Aorta (tissue), 5 donors: ENCODE measurements at places on chromosomes 3 and 15.

- DNase-seq, result no peak
These were observed 226.8 kb downstream of the DTWD1 start for GRCh38 chr15:49847423-49848281.

- DNase-seq, result no peak
These were observed 51.0 kb upstream of the TRA2B start for GRCh38 chr3:185988816-185989175.

GRCh38 chr3:117537949-117538348 lies 828.4 kb downstream of the TUSC7 start:
- DNase-seq, result no peak

DNA sequence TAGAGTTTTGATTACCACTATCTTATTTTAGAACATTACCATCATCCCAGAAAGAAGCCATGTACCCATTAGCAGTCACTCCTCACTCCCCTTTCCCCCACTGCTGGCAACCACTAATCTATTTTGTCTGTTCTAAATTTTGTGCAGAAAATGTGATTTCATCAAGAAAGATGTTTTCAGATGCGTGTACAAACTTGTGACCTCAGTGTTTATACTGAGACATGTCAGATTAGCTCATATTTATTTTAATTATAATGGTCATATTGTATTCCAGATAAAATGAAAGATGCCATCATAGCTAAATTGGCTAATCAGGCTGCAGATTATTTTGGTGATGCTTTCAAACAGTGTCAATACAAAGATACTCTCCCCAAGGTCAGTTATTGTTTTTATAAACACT lies 27.8 kb downstream of the PDCD6IP start:
- no peak for DNase-seq

DNA sequence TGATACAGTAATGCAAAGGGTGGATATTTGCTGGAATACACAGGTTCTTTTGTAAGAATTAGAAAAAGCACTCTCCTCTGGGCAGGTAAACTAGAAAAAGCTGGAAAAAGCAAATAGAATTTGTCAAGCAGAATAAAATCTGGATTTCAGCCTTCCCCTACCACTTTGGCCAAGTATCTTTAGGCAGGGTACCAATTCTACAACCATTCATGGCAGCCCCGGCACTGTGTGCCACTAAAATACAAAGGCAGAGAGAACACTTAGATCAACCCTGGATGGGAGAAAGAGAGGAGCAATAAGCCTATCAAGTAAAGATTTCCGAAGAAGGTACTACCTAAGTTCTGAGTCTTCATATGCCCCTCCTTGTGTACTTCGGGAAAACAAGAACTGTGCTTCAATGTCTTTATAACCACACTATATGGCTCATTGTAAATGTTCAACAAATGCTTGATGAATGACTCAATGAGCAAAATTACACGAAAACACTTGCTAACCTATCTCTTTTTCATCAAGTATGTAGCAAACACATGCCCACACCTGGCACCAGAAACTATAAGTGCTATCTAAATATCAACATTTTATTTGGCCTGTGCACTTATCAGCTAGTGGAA lies 20.8 kb downstream of the STAG1 start:
- DNase-seq, result no peak

GRCh38 chr3:53628536-53629401 lies 134.4 kb downstream of the CACNA1D start:
- no peak for DNase-seq

- DNase-seq, result no peak
These were observed 11.3 kb downstream of the TMEM266 start for GRCh38 chr15:76070921-76071635.

DNA sequence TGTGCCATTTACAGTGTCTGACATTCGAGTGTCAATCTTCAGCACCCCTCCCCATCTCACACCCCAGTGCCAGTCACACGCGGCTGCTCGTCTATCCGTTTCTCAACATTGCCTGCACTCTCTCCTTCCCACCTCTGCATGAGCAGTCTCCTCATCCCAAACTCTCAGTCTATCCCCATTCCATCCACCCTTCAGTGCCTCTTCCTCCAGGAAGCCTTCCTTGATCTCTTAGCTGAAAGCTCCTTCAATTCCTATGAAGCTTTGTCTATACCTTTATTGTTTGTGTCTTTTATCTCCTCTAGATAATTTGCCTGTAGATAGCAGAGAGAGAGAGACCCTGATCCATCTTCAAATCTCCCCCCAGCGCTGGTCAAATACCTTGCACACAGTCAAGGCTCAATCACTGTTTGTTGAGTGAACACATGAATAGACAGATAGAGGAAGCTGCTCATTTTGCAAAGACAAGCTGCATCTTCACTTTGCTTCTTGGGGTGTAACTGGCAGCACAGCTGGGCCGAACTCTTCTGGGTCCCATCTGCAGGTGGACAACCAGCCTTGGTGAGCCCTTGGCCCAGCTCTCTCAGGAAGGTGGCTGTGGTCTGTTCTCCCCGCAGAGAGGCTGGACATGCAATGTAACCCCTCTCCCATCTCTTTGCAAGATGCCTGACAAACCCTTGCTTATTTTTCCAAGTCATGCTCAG lies 52.8 kb downstream of the ITGA11 start:
- DNase-seq, result no peak

GRCh38 chr3:43907508-43907858 lies 216.7 kb downstream of the ABHD5 start:
- no peak for DNase-seq

DNA sequence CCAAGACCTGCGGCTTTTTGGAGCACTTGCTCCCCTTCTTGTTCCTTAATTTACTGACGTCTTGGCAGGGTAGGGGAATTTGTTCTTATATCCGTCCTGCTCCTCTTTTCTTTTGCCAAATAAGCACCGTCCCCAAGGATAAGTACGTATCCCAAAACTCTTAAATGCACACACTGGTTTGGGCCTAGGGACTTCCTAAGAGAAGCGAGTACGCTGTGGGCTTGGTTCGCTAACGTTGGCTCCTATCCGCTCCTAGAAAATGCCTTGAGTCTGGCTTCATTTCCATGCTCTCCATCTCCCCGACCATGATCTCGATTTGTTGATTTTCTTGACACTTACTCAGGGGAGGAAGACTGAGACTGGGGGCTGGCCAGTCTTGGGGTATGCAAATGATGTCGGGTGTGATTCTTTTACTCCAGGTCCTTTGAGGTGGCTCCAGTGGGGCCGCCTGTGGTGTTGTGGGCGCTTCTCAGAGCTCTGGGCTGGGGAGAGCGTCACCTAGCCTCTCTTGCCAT lies 1.3 kb downstream of the MYRIP start:
- DNase-seq, result no peak

DNA sequence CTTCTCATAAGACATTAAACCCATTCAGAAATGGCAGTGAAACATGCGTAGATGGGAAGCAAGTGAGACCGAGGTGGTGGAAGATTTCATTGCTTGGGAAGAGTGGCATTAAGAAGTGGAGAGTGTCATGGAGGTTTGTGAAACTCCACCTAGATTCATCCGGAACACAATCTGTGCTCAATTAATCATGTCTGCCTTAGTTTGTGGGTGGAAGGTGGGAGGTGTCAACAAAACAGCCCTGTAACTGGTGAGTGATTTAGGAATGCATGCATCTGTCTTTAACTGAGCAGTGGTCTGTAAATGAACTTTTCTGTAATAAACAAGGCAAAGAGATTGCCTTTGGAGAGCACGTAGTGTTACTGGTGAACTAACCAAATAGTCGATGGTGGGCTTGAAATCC lies 113.7 kb downstream of the WNT5A start:
- DNase-seq, result no peak

GRCh38 chr3:17941152-17941551 lies 198.7 kb upstream of the TBC1D5 start:
- DNase-seq, result no peak

- no peak for DNase-seq
These were observed 53.5 kb downstream of the CCDC33 start for GRCh38 chr15:74289671-74290070.

GRCh38 chr3:27354588-27355203 lies 14.5 kb downstream of the NEK10 start:
- no peak for DNase-seq

DNA sequence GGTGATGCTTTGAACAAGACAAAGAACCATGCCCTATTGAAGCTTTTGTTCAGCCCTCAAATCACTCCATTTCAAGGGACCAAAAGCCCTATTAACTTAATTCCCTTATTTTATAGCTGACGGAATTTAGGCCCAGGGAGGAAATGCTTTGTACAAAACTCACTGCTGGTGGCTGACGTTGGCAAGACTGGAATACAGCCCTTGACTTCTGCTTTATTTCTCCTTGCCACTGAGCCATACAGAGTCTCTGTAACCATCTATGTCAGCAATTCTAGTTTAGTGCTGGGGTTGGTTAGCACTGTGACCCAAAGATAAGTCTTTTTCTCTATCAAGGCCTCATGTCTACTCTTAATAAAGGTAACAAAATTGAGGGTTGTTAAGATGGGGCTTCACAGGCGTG lies 316.1 kb upstream of the TPRG1 start:
- DNase-seq, result no peak

DNA sequence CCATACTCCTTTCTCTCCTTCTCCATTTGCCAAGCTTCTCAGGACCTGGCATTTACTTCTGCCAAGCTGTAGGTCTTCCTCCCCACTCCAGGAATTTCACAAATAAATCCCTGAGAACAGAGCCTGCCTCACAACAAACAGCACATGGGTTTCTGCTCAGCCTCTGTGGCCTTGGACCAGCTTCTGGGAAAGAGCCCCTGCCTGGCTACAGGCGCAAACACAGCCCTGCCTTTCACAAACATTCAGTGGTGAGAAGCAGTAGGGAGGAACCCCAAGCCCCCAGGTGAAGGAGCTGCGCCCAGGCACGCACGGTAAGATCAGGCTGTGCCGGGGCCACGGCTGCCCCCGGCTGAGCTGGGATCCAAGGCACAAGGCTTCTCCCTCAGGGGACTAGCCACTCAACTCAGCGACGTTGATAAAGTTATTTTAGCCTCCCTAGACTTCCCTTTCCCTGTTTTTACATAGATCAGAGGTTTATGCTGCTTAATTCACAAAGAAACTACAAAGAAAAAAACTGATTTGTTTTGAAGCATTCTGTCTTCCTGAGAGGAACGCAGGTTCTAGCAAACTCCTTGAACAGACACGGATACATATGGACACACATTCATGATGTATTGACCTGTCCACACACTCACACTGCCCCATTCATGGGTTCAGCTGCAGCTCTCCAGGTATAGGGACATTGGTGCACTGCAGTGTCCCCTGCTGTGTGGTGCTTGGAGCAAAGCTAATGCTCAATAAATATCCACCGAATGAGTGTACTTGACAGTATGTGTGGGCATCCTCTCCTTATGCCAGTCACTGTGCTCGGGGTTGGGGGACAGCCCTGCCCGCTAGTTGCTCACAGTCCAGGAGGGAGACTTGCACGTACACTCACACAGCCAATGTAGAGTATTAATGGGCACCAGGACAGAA lies 25.4 kb downstream of the HES1 start:
- no peak for DNase-seq

DNA sequence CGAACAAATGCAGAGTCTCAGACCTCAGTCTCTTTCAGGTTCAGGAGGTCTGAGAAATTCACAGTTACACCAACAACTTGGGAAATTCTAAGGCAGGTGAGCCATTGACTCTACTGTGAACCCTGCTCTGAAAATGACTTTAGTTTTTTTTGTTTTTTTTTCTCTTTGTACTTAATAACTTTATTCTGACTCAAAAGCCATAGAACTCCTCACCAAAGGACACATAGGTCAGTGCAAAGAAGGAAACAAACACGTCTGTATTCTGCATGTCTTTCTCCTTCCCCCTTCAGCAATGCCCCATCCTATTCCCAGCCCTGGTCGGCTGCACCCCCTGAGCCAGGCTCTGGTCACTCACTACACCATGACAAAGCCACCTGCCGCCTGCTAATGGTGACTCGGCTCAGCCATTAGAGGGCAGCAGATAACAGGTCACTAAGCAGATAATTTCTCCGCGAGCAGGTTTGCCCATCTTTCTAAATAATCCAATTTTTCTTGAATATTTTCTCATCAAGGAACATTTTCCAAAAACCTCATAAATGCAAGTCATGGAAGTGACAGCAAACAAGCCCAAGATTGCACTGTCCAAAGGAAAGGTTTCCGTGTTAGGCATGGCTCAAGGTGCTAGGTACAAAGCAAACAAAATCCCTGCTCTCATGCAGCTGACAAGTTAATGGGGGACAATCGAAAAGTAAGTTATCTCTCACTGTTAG lies 37.7 kb downstream of the TM4SF4 start:
- DNase-seq, result no peak

- no peak for DNase-seq
These were observed 90.5 kb downstream of the LRRC28 start for GRCh38 chr15:99341786-99342185.

DNA sequence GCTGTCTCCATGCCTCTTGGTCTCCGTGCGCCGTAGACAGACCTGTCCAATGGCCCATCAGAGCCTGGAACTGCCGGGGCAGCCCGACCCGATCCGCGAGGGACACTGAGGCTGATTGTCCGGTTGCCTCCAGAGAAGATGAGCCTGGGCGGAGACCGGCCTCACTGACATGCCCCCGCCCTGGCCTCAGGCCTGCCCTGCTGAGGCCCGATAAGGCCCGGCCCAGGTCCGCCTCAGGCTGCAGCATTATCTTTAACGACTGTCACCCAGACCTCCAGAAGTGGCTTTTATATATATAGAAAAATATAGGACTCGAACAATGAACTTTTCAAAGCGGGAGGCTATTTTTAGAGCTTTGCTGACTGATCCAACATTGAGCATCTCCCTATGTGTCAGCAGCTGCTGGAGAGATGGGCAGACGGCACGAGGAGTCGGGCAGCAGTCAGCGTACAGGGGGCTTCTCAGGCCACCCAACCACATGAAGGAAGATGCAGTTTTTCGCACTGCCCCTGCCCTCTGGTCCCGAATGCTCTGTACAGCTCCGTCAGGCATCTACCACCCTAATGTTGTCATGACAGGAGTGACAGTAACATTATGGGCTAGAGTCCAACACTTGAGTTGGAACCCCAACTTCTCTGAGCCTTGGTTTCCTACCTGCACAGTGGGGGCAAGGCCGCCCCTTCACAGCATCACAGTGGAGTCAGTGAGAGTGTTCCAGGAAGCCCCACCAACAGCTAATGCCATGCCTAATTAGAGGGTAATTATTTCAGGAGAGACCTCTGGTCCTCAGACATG lies 112.0 kb upstream of the RPL32 start:
- DNase-seq, result no peak

GRCh38 chr3:8020047-8020841 lies 481.4 kb upstream of the LMCD1 start:
- no peak for DNase-seq

GRCh38 chr3:140315955-140316354 lies 361.9 kb upstream of the TRIM42 start:
- no peak for DNase-seq

GRCh38 chr3:156859578-156859977 lies 33.4 kb downstream of the LEKR1 start:
- DNase-seq, result no peak

DNA sequence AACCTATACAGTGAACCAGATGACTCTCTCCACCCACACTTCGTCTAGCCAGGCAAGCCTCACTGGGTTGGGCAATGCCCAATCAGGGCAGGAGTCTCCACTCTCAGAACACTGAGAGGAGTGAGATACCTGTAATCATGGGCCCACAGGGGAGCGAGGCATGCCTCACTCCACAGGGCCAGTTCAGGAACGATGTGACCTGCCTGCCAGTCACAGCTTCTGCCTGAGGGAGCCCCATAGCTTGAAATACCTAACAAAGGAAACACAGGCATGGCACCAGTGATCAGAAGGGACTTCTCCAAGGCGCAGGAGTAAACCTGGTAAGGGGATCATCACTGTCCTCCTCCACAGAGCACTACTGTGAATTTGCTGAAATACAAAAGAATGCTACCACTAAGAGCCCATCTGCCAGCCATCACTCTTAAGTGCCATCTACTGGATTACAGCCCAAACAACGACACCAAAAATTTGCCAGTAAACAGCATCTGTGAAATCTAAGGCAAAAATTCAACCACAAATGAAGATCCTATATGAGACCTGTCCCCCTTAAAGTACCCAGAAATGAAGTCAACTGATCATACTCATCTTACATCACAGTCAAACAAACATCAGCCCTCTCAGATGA lies 689.9 kb upstream of the SEMA6D start:
- no peak for DNase-seq
